AG04449 (cell line): ENCODE measurements at places on chromosomes 1 and 21.

DNA sequence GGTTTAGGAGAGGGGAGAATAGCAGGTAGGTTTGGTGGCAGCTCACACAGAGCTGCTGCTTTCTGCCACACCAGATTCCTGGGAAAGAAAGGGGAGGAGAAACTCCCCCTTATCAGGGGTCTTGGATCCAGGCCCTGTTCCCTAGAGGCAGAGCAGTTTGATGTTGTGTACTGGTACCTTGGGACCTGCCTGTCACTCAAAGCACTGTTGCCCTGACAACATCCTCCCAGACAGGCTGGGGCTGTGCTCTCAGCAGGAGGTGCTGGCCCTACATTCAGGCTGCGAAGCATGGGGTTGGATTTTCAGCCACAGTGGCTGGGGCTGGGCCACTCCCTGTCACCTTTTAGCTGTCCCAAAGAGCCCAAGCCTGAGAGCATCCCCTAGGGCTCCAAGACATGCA is 188.0 kb downstream of the GRIK3 start:
- DNase-seq, result no peak

- DNase-seq, result no peak
Observed at GRCh38 chr1:5907966-5908365, 84.3 kb downstream of the NPHP4 start.

GRCh38 chr1:50108497-50109059 is at the start of gene ELAVL4:
TSS of gene ELAVL4 (plus strand) at chr1:50108920. CDS start at chr1:50109190, 270 bp downstream.
- no peak for DNase-seq

DNA sequence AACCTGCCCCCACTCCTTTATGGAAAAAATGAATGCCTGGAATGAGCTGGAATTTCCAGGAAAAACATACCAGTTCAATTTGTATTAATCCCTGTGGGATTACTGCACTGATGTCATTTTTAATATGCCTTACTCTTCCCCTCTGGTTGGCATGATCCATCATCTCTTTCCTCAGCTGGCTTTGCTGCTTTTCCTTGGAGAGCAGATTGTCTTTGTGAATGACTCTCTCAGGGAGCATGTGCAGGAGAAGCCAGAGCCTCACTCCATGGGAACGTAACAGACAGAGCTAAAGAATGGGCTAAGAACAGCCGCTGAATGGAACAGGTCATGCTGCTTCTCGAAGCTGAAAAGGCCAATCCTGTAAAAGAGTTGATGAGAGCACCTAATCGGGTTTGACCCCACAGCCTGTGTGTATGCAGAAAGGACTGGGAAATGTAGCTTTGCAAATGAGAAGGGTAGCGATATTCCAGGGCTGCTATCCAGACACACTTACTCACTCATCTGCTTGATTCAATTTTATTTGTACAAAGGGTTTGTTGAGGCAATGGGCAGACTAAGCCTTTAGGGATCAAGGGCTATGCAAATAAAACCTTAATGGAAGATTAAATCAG is 20.7 kb downstream of the PHC2 start:
- peak; percentile 75 for DNase-seq

- DNase-seq, result no peak
Observed at GRCh38 chr1:157775101-157775870, 1.6 kb downstream of the FCRL2 start.

DNA sequence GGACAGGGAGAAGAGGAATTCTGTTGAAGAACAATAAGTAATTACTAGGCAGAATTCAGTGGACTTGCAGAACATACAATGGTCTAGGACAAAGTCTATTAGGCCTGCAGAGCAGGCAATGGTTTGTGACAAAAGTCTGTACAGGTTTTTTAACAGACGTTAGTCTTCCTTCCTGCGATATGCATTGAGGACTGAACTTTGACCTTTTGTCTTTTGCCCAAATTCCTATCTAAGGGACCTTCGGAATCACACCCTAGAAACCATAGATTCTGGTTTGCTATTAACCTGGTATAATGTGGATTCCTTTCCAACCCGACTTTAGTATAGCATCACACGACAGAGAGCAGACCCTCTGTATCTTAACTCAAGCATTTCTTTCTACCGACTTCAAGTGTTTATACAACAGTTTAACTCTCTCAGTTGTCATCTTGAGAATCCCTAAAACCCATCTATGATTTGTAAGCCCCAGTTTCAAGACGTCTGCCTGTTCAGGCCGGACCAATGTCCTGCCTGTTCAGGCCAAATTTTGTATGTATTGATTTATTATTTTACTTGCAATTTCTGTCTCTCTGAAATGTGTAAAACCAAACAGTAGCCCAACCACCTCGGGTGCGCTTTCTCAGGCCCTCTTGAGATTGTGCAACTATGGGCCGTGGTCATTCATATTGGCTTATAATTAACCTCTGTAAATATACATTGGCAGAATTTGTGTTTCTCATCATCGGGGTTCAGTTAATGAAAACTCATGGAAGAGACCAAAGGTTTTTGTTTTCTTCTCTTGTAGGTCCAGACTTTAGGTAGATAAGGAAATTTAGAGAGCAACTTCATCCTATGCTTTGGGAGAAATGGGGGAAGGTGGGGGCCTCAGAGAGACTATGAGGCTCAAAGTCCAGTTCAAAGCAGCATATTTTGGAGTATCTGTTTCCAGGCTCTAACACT is 76.9 kb upstream of the TNFSF18 start:
- no peak for DNase-seq

GRCh38 chr1:29599826-29600225 is 363.5 kb downstream of the PTPRU start:
- no peak for DNase-seq

- DNase-seq, result no peak
Observed at GRCh38 chr1:192831706-192832355, 23.0 kb downstream of the RGS2 start.

DNA sequence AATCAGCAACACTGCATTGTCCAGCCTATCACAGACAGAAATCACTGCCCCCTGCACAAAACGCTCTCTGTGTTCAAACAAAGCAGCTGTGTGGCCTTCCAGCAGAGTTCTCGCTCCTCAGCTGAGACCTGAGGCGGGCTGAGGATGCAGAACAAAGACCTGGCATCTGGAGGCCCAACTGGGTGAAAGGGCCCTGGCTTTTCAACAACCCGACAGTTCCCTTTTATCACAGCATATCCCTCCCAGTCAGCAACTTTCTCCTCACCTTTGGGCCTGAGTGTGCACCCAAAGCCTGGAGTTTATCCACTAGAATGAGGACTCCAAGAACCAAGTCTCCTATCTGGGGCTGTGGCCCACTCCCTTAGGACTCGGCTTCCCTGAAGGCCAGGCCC is 42.6 kb upstream of the A3GALT2 start:
- no peak for DNase-seq

DNA sequence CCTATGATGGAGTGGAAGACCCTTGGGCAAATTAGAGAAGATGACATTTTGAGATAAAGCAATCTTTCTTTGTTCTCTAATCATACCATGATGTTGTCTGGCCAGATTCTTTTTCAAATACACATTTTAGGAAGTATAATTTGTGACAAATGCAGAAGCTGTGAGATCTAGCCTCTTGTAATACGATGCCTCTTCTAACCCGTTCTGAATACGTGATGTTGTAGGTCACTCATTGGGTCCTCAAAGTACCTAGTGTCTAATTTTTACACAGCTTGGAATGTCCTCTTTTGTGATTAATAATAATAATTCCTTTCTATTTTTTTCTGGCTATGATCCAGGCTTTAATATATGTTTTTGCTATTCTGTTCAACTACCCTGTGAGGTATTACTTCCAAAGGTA is 502.7 kb downstream of the NUF2 start:
- no peak for DNase-seq

DNA sequence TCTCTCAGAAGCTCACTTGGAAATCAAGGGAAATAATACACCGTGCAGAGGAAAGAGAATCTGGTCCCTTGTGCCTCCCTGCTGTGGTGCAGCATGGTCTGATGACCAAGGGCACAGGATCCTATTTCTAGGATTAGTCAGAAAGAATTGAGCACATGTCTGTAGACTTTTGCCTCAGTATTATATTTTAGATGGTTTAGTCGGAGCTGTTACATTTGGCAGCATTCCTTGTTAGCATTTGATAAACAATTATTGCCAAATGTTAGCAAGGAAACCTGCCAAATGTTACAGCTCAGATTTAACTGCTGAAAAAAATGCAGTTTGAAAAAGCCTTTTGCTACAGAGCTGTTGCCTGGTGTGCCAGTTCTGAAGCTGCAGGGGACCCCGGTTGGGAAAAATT is 183.5 kb upstream of the DPYD start:
- peak; percentile 69 for DNase-seq

GRCh38 chr21:42781150-42781970 is 98.0 kb downstream of the WDR4 start:
- no peak for DNase-seq

GRCh38 chr1:179929955-179930798 is 24.4 kb upstream of the CEP350 start:
- no peak for DNase-seq

- no peak for DNase-seq
Observed at GRCh38 chr1:33048426-33048825, 11.7 kb upstream of the AK2 start.

GRCh38 chr1:31734582-31735107 is 29.5 kb downstream of the ADGRB2 start:
- DNase-seq, result no peak

GRCh38 chr1:156310962-156311361 is 11.9 kb upstream of the VHLL start:
- DNase-seq, result no peak

- DNase-seq, result no peak
Observed at GRCh38 chr1:95259245-95259644, 25.2 kb downstream of the RWDD3 start.

DNA sequence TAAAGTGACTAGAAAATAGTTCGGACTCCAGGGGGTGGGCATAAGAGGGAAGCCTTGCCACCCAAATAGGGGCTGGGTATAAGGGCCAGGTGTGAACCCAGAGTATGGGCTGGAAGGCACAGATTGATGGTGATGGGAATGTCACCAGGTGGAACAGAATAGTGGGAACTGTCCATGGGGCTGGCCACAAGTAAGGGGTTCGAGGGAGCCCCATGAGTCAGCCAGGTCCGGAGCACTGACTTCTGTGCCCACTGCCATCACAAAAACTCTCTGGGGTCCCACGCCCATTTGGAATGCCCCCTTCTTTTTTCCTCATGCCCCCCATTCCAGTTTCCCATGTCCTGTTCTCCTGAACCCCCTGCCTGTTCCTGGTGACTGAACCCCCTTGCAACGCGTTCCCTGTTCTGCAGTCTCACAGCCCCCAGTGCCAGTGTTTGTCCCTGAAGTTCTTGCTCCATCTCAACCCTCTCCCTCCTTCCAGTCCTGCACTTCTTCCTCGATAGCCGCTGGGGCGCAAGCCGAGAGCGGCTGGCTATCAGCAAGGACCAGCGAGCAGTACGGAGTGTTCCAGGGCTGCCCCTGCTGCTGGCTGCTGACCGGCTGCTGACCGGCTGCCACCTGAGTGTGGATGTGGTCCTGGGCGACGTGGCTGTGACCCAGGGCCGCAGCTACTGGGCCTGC is 7.9 kb downstream of the TRIM46 start:
- DNase-seq, result no peak

- no peak for DNase-seq
Observed at GRCh38 chr21:39118061-39118460, 65.2 kb downstream of the PSMG1 start.

DNA sequence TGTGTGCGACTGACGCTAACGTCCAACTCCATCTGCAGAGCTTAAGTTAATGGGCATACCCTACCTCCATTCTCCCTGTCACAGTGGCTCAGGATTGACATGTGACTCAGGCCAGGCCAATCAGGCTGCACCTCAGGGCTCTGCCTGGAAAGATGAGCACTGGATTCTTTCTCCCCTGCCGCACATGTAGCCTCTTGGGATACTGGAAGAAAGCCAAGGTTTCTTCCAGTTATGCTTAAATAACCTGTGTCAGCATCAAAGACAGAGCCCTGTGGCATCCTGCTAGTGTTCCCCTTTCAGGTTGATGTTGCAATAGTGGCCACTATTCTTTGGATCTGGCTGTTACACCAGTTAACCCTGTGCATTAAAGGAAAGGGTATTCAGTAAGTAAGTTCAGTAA is 55.0 kb upstream of the SYT6 start:
- no peak for DNase-seq

DNA sequence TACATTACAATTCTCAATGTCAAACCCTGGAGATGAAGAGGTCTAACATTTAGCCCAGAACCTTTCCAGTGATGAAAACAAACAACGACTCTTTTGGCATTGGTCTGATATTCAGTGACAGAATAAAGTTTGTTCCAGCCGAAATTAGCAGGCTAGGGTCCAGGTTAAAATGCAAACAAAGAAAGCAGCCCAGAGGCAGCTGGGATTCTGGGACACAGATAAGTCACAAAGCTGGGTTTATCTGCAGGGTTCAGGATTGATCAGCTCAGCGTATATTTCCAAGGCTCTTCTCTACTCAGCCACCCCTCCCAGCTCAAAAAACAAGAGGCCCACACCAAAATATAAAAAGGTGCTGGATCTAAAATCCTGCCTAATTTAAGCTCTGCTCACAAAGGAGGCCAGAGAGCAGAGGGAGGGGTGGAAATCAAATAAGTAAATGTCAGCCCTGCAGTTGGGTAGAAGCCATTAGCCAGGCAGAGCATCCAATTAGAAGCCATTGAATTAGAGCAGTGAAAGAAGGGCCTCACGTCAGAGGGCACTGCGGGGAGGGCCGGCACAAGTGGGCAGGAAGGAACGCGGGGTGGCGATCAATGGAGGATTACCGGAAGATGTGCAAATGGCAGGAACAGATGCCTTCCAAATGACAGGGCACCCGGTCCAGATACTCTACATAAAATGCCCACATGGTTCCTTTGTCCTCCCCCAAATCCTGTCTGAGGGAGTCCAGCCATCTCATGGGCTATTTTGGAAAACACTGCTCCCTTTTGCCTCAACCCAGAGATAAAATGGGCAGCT is 3.2 kb upstream of the KLHDC8A start:
- DNase-seq, result no peak

DNA sequence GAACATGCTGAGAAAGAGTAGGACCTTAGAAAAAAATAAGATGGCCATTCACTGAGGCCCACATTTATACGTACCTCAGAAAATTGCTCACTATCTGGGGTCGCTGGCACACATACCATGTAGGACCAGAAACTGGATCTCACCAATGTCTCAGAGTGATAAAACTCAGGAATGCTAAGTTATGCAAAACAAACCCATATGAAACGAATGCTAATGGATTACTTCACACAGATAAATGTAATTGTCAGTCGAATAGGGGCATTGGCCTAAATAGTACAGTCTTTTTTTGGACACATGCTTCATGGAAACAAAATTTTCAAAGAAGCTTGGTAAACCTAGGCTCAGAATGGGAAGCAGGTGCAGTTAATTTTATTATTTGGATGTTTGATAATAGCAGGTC is 32.6 kb upstream of the RGS2 start:
- no peak for DNase-seq

- no peak for DNase-seq
Observed at GRCh38 chr1:66840929-66841328, 39.9 kb upstream of the INSL5 start.
